ENCODE measurements at places on chromosomes 5 and 9.
A peak's percentile ranks its signal among the peaks of the same experiment; 100 is the strongest.

- DNase-seq, result no peak
Measured at GRCh38 chr9:95341293-95341962, 23.9 kb upstream of the FANCC start.

DNA sequence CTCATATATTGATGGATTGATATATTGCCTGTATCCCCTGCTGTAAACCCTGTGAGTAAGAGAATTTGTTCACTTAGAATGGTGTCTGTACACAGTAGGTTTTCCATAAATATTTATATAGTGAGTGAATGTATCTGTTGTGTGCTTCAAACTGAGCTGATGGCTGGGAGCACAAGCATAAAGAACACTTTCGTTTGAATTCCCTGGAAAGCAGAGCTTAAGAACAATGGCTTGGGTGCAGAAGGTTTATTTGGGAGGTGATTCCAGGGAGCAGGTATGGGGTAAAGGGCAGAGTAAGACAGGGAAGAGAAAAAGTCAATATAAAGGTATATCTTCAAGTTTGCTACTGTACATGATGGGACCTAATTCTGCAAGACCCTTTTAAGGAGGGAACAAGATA is 190.9 kb upstream of the TRIM32 start:
- no peak for DNase-seq

- DNase-seq, result no peak
Measured at GRCh38 chr9:130140706-130141105, 31.5 kb upstream of the NCS1 start.

DNA sequence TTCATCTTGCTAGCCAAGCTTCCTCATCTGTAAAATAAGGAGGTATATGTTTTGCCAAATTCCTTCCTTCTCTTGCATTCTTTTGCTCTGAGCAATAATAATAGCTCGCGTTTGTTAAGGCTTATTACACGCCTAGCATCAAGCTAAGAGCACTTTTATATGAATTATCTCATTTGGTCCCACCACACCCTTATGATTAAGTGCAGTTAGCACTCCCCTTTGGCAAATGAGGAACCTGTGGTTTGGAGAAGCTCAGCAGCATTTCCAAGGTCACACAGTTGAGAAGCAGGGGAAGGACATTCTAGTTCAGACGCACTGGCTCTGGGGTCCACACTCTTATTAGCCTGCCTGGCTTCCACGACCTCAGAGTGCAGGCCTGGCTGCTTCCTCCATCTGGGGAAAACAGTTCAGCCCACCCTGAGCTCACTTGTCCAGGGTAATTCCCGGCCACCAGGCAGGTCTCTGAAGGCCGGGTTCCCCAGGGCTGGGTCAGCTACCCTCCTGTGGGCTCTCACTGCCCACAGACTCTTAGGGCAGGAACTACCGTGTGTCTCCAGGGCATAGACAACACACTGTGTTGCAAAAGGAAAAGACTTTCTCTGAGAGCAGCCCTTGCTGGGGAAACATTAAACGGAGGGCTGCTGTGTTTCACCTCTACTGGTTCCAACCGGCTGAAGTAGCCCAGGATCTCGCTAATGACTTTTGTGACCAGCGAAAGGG is 9.9 kb upstream of the FBP1 start:
- no peak for DNase-seq

DNA sequence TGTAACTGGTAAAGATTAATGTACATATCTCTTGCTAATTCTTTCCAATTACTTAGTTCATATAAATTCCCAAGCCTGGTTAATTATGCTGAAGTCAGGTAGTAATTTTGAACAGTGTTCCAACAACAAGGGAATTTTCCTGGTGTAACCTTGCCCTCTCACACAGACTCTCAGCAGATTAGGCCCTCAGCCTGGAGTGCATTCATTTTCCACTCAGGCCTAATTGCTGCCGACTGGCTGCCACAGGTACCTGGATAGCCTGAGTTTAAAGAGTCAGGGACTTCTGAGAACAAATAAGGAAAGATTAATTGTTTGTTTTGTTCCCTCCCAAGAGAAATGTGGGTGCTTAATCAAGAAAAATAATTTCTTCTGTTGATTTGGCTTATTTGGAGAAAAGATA is 71.4 kb downstream of the PPIC start:
- DNase-seq, result no peak

DNA sequence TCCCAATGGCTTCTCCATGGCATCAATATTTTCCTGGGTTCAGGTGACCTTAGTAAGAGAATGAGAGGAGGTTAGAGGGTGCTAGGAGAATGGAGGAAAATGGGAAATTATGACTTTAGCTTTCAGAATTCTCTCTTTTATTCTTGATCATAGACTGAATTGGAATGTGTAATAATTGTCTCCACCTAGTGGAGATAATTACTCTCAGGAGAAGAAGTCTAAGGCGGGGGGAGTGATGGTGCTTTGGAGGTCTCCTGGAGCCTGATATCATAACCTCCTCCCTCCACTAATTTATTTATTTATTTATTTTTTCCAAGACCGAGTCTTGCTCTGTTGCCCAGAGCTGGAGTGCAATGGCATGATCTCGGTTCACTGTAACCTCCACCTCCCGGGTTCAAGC is 221.3 kb downstream of the GRIA1 start:
- no peak for DNase-seq

DNA sequence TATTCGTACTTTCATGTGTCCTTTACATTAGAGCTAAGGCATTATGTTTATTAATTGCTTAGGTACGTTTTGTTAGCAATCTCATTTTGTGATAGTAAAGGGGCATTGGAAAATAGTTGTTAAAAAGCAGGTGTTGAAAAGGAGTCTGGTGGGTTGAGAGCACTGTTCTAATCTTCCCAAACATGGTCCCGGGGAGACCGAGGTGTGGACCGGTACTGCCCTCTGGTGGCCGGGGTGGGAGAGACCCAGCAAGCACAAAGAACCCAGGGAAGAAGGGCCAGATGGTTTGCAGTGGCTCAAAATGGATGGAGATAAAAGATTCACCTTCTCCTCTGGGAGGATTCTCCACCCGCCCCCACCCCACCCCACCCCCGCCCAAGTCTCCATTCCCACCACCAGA is 26.1 kb downstream of the IDNK start:
- DNase-seq, result peak; percentile 63

DNA sequence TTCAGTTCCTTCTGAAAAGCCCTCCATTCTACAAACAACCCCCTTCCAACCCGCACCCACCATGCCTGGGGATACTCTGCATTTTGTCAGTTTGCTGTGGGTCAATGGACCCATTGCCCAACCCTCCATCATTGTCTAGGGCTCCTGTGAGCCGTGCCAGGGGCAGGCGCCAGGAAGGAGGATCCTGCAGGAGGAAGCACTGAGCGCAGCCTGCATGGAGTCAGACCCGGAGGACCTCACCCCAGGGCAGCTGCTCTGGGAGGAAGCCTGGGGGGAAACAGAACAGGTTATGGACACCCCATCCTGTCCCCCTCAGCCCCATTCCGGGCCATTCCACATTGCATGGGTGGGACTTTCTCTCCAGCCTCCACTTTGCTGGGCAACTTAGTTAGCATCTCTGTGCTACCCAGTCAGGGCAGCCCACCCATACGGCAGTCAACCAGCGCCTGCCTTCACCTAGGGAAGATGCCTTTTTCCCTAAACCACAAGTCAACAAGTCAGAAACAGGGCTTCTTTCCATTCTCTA is 48.6 kb upstream of the VDAC1 start:
- DNase-seq, result no peak

Data from T-helper 1 cell (primary cell).